ENCODE measurements at places on chromosomes 11 and 22. TPM values are rescaled to one million over a fixed set of nuclear protein-coding genes. Genes with fewer than 3 reads are reported as not detected.
A peak's percentile ranks its signal among the peaks of the same experiment; 100 is the strongest.

The KRTAP5-8 gene
- total RNA-seq, result not detected

GRCh38 chr11:76560219-76560618, 110.3 kb downstream of the LRRC32 start:
- peak; percentile 82 for DNase-seq

The CXCR5 gene
- not detected for total RNA-seq

The C22orf31 gene
- total RNA-seq, result not detected

DNA sequence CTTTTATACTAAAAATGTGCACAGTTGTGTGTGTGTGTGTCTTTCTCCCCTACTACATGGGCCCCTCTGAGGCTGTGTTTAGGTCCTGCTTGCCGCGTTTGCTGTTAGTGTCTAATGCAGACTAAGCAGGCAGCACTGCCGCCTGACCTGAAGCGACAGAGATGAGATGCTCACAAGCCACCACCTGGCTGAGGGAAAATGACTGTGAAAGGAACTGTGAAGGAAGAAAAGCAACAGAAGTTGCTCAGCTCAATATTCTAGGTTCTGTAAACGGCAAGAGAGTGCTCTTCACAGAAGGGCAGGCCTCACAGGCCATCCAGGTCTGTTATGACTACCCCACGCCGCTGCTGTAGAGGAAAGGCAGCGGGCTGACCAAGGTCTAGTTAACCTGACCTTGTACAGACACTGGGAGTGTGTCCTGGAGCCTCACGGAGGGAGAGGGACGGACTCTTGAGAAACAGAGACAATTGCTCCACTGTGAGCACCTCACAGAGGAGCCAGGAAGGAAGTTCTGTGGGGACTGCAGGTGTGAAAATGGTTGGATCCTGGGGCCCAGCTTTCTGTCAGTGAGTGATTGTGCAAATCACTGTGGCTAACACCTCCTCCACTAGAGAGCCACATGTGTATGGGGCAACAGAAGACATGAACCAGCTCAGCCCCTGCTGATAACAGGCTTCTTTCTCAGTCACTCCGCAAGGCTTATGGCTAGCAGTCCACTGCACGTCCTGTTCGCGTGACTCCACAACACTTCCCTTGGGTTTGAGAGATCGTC, 31.3 kb upstream of the YPEL1 start:
- no peak for DNase-seq

GRCh38 chr11:96309016-96309642, 33.9 kb downstream of the MAML2 start:
- DNase-seq, result peak; percentile 72

- DNase-seq, result no peak
These were observed 59.0 kb downstream of the ST14 start for GRCh38 chr11:130218501-130219070.

The FAM180B gene
- not detected for total RNA-seq

The CLCF1 gene
- 4.8 TPM for total RNA-seq

The KRTAP5-11 gene
- not detected for total RNA-seq

DNA sequence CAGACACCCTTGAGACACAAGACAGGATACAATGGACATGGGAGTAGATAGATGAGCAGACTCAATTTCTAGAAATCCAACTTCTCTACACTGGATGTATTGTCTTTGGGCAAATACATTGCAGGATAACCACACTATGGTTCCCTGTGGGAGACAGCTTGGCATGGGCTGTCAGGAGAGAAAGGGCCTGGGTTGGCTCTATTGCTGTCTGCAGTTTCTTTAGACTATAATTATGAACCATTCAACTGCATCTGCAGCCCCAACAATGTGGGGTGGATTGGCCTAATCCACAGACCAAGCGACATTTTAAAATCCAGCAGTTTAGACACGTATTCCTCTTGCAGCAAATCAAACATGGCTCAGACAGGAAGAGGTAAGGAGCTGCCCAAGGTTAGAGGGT, 60.3 kb downstream of the ETS1 start:
- DNase-seq, result no peak

The CHST1 gene
- 0.36 TPM for total RNA-seq

The OR4D5 gene
- total RNA-seq, result not detected

DNA sequence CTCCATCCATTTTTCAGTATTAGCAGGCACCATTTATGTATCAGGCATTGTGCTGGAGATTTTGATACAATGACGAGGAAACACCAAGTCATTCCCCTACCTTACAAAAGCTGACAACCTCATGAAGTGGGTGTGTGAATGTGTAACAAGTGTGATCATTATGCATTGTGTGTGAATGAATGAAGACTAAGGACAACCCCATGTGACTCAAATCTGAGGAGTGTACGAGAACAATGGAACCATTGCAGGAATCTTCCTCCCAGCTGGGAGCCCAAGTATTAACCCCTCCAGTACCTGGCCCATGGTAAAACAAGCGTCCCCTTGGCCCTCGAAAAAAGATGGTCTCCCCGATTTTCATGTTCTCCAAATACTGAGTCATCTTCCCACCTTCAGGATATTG, 4.4 kb downstream of the CYB5R2 start:
- no peak for DNase-seq

GRCh38 chr11:48019595-48019994, 39.2 kb downstream of the PTPRJ start:
- DNase-seq, result no peak

The SLC5A4 gene
- not detected for total RNA-seq

- DNase-seq, result peak; percentile 52
These were observed 270.7 kb upstream of the SYN3 start for GRCh38 chr22:33328789-33329296.

The MFRP gene
- not detected for total RNA-seq

DNA sequence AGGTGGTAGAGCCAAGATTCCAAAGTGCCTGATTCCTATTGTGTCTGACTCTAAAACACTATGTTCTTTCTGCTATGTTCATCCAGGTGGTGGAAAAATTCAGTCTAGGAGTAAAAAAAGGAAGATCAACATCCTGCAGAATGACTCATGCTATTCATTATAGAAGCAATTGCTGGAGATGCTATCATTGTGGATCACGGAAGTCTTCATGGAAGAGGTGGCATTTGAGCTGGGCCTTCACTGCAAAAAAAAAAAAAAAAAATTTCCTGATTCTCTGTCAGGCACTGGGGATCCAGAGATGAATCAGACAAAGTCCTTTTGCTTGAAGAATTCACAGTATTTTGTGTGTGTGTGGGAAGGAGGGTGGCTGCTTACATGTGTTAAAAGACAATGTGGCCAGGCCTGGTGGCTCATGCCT, 1.4 kb upstream of the UVRAG start:
- peak; percentile 35 for DNase-seq

DNA sequence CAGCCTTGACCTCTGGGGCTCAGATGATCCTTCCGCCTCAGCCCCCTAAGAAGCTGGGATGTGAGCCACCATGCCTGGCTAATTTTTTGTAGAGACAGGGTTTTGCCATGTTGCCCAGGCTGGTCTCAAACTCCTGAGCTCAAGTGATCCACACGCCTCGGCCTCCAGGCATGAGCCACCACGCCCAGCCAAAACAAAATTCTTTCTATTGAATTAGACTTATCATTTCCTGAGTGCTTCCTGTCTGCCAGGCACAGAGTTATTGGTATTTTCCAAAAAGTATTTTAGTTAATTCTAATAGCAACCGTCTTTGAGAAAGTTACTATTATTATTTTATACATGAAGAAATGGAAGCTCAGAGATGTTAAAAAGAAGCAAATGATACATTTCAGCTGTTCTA, 61.4 kb upstream of the LMO2 start:
- no peak for DNase-seq

GRCh38 chr11:73139476-73140198, 2.5 kb downstream of the FCHSD2 start:
- DNase-seq, result peak; percentile 31

The ACRV1 gene
- total RNA-seq, result not detected

The ACTN3 gene
- total RNA-seq, result under 0.01 TPM

- DNase-seq, result no peak
These were observed 74.5 kb upstream of the LMO1 start for GRCh38 chr11:8338138-8338537.

GRCh38 chr11:47905358-47906059, 57.4 kb upstream of the NUP160 start:
- peak; percentile 98 for DNase-seq

DNA sequence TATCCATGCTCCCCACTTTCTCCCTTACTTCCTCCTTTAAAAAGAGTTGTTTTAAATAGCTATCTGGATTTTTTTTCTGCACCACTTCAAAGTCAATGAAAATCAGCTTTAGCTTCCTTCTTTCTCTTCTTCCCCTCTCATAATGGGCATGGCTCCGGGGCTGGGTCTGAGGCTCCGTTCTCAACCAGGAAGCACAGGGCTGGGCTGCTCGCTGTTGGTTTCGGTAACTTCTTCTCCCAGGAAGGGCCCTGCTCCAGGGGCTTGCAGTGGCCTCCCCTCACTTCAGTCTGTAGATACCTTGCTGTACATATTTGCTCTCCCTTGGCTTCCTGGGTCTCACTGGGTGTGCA, 23.8 kb downstream of the MICAL2 start:
- no peak for DNase-seq

DNA sequence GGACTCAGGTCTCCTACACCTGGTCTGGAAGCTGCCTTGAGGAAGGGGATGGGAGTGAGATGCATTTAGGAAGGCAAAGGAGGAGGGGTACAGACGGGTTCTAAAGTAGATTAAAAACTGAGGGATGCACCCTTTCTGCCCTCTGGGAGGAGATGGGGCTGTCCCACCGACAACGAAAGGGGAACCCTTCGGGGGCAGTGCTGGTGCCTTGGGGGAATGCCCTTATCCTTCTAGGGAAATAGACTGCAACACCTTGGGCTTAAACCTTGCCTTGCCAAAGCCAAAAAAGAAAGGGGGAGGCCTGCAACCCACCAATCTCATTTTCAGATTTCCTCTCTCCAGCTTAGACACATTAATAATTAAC, 89.8 kb downstream of the PLEKHA7 start:
- DNase-seq, result no peak

The FIBP gene
- total RNA-seq, result 141 TPM

- no peak for DNase-seq
These were observed 29.6 kb downstream of the PRDM10 start for GRCh38 chr11:129973068-129973467.

GRCh38 chr22:35479359-35479758, 61.3 kb upstream of the RASD2 start:
- no peak for DNase-seq

GRCh38 chr22:45889093-45889538, 87.8 kb downstream of the WNT7B start:
- DNase-seq, result no peak

DNA sequence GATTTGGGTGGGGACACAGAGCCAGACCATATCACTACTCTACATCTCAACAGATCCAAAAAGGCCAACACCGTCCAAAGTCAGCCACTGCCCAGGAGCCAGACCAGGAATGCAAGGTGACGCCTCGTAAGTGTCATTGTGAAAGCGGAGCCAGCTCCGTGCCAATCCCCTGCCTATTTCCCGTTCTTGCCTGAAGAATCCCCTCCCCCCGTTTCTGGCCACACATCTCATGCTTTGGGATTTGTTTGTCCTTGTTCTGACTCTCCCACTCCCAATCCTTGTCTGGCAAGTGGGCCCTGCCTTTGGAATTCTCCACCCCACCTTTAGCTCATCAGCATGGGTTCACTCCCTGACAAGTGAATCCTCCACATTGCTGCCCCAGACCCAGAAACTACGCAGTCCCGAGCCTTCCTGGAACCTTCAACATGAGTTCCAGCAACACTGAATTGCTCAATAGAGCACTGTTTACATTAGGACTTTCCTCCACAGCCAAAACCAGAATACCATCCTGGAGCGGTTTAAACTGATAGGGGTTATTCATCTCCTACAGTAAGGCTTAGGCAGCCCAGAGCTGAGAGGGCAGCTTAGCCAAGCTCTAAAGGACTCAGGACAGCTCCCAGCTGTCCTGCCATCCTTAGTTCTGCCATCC, 6.0 kb upstream of the SLC35C1 start:
- no peak for DNase-seq

- no peak for DNase-seq
These were observed 25.3 kb downstream of the SLC22A6 start for GRCh38 chr11:62959422-62959980.

DNA sequence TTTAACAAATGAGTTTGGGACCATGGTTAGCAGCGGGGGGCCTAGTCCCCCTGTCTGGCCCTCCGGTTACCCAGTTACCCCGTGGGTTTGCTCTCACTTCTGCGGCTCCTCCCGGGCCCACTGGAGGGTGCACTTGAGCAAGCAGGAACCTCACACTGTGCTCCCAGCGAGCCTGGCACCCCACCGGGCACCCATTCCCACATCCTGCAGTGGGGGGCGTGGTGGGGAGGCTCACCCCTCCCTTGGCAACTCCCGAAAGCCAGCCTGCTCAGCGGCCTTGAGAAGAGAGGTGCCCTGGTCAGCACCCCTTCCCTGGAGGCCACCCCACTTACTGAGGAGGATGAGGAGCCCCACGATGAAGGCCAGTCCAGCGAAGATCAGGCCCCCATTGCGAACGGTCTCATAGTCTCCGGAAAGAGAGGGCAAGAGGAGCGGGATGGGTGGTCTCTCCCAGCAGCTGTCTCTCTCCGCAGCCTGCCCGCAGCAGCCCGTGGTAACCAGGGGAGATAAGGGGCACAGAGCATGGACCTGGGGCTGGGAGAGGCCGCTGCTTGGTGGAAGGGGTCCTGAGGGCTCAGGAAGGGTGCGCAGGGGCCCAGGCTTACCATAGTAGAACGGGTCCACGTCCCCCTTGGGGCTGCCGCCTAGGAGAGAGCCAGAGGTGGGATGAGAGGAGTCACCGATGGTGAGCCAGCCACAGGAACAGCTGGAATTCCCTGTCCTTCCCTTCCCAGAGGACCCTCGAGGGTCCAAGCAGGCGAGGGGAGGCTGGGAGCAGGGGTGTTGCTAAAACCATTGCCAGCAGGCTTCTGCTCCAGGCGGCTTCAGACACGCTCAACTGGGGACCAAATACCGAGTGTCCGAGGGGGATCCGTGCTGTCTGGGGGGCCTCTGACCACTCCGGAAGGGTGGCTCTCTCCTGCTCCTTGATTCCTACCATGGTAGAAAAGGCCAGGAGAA, 2.2 kb downstream of the FXYD2 start:
- DNase-seq, result no peak

DNA sequence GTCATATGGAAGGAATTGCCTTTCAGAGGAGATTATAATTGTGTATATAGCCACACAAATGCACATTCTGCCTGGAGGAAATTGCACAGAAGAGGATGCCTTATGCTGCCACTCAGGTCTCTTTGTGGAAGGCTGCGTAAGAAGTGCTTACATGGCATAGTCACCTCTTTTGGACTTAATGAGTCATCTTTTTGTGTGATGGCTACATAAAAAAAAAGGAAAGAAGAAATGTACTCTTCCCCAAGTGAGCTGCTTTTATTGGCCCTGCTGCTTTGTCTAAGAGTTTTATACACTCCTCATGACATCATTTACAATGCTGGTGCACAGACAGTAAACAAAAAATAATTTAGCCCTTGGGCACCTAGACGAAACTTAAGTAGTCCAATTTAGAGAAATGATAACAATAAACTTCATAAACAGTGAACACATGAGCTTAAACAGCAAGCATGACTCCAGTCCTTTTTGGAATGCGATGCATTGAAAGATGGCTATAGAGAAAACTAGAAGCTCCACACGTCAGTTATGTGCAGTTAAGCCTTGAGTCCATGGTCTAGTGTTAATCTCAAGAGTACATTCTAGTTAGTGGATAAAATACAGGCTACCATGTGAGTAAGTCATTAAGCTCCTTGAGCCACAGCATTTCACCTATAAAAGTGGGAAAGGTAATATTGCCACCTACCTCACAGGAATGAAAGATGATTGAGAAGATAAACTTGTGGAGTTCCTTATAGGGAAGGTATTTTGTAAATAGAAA, 12.0 kb downstream of the CSTPP1 start:
- DNase-seq, result peak; percentile 73

- DNase-seq, result no peak
These were observed 22.0 kb upstream of the IPO7 start for GRCh38 chr11:9362393-9362863.
